SK-N-DZ (cell line): ENCODE measurements at places on chromosomes 4 and X.

DNA sequence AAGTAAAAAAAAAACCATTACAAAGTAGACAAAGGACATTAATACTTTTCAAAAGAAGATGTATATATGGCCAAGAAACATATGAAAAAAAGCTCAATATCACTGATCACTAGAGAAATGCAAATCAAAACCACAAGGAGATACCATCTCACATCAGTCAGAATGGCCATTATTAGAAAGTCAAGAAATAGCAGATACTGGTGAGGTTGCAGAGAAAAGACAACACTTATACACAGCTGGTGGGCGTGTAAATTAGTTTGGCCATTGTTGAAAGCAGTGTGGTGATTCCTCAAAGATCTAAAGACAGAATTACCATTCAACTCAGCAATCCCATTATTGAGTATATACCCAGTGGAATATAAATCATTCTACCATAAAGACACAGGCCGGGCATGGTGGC is 39.3 kb downstream of the TASL start:
- DNase-seq = no peak

DNA sequence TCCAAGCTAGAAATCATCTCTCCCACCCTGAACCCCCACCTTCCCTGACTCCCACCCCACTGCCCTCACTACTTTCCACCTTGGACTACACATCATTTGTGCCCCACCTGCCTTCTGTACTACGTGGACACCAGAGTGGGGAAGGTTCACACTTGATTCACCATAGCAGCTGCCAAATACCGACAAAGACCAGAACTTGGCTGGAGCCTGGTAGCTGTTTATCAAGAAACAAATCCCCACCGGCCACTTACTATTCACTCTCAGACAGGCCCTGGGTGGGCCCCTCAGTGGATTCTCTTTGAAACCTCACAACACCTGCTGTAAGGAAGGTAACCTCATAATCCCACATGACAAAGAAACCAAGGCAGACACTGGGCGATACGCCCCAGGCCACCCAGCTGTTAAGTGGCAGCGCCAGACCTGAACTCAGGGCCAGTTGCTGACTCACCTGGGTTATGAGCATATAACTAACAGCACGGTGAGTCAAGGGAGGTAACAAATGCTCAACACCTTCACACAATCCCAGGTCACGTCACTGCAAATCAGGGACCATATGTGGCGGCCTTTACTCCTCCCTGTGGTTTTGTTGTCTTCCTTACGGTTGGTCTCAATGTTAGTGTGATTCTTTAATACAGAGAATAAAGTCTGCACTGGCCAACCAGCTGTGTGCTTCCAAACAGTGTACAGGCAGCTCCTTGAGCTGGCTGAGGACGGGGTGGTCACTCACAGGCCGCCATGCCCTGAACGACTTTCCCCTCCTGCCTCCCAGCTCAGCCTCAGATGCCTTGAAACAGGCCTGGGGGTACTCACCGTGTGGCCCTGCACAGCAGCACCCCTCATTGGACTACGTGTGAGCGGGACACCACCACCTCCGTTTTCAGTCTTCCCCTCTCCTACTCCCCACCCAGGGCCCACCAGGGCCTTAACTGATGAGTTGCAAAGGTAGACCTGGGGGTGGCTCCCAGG is 7.5 kb downstream of the WDR1 start:
- no peak for DNase-seq

DNA sequence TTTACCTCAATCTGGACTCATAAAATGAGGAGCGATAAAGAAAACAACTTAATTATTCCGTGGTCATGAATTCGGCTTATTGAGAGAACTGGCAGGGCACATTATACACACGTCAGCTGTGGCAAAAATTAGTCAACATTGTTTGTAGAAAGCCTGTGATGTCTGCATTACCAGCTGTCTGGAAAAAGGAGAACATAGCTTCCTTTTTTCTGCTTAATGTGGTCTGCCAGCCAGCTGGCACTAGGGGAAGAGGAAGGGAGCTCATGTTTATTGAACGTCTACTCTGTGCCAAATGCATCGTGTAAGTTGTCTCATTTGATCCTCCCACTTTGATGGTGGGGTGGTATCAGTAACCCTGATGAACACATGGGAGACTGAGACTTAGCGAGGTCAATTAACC is 367.6 kb downstream of the ARHGAP24 start:
- no peak for DNase-seq

GRCh38 chrX:101744085-101744484 is 84.4 kb upstream of the ARMCX2 start:
- DNase-seq = no peak

DNA sequence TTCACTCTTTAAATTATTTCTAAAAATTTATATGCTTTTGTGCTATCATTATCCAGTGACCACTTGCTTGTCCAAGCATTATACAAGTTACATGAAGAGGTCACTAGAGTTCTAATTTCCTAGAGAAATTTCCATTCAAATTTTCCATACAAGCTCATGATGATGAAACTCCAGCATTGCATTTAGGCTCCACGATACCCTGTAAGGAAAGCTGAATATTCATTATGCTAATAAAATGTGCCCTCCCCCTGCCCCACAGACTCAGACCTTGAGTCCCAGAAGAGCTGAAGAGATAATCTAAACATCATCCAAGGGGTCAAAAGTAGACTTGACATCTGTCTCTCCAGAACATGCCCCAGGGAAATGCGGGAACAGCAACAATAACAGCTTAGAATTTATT is 19.6 kb upstream of the FAM156A start:
- no peak for DNase-seq

- DNase-seq = peak; percentile 31
These were observed 806 bp upstream of the CD99L2 start for GRCh38 chrX:150899191-150899757.

GRCh38 chr4:152039023-152039481 is 278.2 kb upstream of the GATB start:
- no peak for DNase-seq

DNA sequence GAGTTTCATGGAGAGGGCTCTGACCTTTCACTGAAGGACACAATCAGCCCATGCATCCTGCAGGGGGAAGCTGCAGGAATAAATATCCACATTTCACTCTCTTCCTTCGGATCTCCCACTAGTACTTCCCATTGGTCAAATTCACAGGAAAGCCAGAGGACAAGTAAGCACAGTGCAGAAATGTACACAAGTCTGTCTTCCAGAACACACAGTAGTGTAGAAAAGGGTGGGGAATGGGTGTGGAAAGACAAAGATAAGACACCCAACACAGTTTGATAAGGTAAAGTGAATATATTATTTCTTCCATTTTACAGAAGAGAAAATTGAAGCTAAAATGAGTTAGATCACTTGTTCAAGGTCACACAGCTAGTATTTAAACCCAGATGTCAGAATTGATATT is 81.1 kb upstream of the PCDH19 start:
- no peak for DNase-seq

- no peak for DNase-seq
These were observed 95.0 kb upstream of the UBQLN2 start for GRCh38 chrX:56468441-56468840.

DNA sequence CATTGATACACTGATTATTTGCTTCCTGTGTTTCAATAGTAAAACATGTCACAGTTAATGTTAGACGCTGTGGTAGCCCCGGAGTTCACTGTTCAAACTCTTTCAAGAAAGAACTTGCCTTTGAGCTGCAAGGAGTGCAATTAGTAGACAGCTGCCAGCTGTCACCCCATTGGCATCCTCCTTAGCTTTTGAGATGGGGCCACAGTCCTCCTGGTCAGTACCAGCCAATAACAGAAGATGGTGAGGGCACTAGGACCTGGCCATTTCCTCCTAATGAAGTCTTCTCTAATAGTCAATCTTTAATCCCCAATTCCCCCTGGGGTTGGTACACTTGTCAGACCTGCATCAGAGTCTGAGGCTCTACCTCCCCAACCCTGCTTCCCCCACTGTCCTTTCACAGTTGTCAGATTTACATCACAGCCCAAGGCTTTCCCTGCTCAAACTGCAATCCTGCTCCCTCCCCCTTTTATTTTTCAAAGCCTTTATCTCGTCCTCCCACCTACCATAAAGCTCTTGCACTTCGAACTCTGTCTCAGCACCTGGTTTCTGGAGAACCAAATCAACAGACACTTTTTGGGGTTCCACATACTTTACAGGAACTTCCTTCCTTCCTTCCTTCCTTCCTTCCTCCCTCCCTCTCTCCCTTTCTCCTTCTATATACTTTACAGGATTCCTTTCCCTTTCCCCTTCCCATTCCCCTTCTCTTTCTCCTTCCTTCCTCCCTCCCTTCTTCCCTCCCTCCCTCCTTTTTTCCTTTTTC is 182.0 kb downstream of the RASL11B start:
- no peak for DNase-seq

DNA sequence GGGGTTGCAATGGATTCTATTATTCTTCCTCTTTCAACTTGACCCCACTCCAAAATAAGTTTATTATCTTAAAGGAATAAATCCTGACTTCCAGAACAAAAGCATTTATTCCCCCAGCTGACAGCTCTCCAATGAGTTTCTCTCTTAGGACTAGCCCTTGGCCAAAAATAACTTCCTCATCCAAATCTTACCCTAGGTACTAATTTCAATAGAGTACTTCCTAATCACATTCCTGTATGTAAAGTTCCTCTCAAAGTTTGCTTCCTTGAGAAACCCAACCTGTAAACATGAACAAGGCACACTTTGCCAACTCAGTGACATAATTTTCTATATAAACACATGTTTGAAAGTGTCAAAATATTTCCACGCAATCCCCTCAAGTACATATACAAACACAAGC is 671.2 kb upstream of the GALNTL6 start:
- DNase-seq = no peak

DNA sequence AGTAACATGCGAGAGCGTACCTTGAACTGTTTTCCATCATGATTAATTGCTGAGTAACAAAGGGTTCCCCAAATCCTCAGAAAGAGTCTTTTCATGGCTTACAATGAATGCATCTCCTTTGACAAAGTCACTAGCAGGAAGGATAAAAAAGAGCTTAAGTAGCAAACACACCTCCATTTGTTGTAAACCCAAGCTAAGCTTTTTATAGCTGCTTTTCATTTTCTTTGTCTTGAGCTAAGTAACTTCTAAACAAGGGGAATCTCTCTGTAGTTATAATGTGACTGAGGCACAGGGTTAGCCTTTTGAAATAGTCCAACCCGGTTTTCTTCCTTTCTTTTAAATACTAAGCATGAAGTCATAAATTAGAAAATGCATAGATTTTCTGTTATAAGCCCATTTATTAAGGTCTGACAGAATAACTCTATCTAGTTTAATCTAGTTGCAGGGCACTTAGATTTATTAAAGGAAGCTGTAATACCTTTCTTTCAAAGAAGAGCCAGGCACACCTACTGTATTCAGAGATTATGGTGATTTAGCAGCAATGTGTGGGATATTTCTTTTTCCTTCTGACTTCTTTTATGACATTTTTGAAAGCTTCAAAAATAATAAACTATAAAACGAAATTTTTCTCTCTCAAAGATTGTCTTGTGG is 226.9 kb upstream of the SMIM31 start:
- no peak for DNase-seq

- DNase-seq = no peak
These were observed 10.6 kb downstream of the HGFAC start for GRCh38 chr4:3452376-3452775.

DNA sequence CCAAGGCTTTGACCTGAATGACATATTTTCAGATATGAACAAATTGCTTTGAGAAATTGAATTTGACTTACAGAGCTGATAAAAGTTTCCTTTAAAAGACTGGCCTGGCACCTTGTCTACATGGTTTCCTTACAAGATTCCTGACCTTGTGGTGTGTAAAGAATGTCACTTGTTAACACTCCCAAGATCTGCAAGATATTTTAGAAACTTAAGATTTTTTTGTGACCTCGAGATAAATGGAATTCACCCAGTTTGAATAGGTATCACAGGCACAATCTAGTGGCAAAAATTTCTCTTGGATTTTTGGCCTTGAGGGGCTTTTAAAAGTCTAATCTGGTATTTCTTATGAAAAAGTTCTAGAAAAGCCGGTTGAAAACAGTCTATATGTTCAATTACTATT is 1568.9 kb upstream of the IGFBP7 start:
- DNase-seq = no peak
